ENCODE measurements at places on chromosomes 16 and 17.

DNA sequence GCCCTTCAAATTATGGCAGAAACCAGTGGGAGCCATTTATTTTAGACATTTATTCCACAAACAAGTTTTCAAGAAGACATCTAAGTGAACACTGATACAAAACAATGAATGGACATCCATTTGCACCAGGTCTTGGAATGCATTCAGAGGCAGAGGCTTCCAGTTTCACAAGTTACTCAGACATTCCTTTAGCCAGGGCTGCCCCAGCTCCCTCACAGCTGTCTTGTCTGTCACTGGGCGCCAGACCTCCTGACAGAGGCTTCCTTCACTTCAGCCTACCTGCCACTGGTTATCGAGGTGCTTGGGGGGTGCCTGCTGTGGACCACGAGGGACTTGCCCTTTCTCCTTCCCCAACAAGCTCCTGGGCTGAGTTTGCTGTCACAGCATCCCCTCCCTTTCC, 19.2 kb downstream of the AQP8 start:
- DNase-seq: no peak

DNA sequence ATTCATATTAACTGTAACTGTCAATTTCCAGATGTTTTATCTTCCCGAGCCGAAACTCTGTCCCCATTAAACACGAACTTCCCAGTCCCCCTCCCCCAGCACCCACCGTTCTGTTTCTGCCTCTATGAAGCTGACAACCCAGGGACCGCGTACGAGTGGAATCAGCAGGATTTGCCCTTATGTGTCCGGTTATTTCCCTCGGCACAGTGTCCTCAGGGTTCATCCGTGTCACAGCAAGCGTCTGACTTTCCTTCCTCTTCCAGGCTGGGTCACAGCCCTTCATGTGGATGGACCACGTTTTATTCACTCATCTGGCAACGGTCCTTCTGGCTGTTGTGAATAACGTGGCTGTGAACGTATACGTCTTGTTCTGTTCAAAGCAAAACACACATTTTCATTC, 31.3 kb downstream of the METRNL start:
- no peak for DNase-seq

DNA sequence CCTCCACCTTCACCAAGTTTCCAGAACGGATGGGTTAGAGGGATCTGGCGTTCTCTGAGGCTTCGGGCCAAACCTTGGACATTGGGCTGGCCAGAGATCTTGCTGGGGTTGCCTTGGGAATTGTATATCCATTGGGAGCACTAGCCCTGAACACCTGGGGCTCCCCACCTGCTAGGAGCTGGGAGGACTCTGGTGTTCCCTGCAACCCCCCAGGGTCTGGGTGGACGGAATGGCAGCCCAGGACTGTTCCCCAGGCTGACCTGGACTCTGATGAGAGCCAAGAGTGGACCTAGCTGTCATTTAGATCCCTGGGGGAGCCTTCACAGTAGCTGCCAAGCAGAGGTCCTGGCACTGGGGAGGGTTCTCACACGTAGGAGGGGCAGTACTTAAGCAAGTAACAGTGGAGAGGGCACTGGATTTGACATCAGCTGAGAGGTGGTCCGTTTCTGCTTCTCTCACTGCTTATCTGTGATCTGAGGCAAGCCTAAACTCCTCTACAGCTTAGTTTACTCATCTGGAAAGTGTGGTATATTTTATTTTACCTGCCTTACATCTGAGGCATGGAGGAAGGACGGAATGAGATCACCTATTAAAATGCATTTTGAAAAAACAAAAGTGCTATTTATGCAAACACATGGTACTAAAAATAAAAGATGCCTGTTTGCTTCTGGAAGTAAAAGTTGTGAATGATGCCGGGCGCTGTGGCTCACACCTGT, 11.7 kb downstream of the SOCS3 start:
- DNase-seq: no peak

DNA sequence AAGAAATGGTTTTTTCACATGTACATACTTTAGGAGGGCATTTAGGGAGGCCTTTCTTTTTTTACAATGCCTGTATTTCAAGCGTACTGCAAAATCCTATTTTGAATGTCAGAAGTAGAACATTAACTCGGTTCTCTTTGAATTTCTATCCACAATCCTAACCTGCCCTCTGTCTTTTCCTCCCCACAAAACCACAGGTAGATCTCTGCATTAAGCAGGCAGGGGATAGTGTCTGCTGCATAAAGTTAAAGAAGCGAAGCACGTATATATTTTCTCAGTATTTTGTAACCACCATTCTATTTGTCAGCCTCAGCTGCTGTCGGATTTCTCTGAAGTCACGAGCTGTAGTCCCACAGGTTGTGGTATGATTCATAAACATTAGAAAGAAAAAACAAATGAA, 137.5 kb downstream of the SHISA6 start:
- DNase-seq: no peak

GRCh38 chr17:21535686-21536375, 156.5 kb upstream of the KCNJ18 start:
- DNase-seq: no peak

- DNase-seq: no peak
Observed at GRCh38 chr16:6035161-6035560, 937.6 kb upstream of the EEF2KMT start.

DNA sequence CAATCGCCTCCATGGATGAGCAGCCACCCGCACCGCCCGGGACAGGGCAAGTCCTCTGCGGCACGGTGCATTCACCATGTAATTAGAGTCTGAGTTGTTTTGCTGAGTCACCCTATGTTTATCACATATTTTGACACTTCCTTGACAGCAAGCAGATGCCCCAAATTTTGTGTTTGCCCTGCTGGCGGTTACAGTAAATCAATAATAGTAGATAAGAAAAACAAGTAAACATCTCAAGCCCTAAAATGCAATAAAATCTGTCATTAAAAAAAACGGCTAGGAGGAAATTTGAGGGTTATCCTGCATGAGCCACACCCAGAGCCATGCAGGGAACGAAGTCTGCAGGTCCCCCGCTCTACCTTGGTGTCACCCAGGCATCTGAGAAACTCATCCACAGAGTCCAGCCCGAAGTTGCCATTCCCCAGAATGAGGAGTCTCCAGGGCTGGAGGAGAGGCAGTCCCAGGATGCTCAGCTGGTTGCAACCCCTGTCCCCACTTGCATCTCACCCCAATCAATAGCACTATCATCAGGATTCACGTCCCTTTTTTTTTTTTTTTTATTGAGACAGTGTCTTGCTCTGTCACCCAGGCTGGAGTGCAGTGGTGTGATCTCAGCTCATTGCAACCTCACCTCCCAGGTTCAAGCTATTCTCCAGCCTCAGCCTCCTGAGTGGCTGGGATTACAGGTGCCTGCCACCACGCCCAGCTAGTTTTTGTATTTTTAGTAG, 16.5 kb upstream of the ST6GALNAC1 start:
- no peak for DNase-seq

DNA sequence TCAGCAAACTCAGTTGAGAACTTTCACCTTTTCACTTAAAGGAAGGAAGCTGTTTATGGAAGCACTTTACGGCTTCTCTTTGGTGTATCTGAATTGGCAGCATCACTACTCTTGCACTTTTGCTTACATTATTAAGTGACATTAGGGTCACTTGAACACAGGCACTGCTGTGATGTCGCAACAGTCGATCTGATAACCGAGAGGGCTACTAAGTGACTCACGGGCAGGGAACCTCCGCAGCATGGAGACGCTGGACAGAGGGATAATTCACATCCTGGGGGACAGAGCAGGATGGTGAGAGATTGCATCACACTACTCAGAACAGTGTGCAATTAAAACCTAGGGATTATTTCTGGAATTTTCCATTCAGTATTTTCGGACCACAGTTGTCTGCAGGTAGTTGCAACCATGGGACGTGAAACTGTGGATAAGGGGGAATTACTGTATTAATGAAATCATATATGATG, 56.5 kb downstream of the DNAH2 start:
- DNase-seq: no peak

DNA sequence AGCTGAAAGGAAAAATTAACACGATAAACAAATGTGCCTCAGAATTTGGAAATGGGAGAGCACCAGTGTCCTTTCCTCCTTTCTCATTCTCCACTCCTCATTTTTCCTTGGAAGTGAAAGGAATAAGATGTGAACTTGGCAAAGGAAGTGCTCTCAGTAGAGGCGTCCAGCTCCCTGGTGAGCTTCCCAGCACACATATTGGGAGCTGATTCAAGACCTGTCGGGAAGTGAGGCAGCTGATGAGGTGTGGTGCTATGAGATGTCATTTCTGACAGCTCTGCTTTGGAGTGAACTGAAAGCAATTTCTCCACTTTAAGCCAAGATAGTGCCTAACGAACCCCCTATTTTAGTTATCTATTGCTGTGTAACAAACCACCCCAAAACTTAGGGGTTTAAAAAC, 238.5 kb upstream of the IRX3 start:
- DNase-seq: no peak
